ENCODE measurements at places on chromosomes 13 and 19. TPM values are rescaled to one million over a fixed set of nuclear protein-coding genes. Genes with fewer than 3 reads are reported as not detected.

GRCh38 chr19:43735957-43736356 is 18.8 kb downstream of the SMG9 start:
- DNase-seq, result no peak

The CCDC169 gene
- total RNA-seq, result not detected

- DNase-seq, result no peak
Observed at GRCh38 chr13:93480553-93481106, 254.0 kb downstream of the GPC6 start.

DNA sequence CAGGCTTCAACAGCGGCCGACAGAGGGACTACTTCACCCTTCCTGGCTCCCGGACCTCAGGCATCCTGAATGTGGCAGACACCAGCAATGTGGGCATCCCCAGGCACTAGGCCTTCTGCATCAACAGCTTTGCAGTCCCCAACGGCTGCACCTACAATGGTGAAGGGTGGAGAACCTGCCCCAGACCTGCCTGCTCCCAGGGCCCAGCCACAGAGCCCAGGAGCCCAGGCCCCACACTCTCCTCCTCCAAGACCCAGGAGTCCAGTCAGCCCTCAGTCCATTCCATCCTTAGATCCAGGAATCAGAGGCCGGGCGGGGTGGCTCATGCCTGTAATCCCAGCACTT is 34.5 kb downstream of the HPN start:
- no peak for DNase-seq

DNA sequence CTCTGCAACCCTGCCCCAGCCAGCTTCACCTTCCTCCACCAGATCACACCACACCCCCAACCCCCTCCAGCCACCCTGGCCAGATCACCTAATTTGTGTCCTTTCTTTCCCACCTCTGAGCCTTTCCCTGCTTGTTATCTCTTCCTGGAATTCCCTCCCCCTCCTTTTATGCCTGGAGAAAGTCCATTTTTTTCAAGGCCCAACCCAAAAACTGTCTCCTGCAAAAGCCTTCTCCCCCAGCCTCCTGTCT is 5.3 kb upstream of the TLE2 start:
- DNase-seq, result no peak

- no peak for DNase-seq
Observed at GRCh38 chr19:29834991-29835846, 23.4 kb downstream of the CCNE1 start.

The CEACAM21 gene
- 2.6 TPM for total RNA-seq

- DNase-seq, result no peak
Observed at GRCh38 chr13:44565881-44566280, 10.2 kb downstream of the TSC22D1 start.

- DNase-seq, result no peak
Observed at GRCh38 chr13:106295971-106296370, 239.5 kb downstream of the EFNB2 start.

- DNase-seq, result no peak
Observed at GRCh38 chr19:18763674-18764590, 27.2 kb downstream of the COMP start.

The SUGP1 gene
- 43.6 TPM for total RNA-seq

- no peak for DNase-seq
Observed at GRCh38 chr19:54795758-54796157, 7.7 kb upstream of the KIR2DL4 start.

GRCh38 chr13:93343097-93343496 is 116.5 kb downstream of the GPC6 start:
- DNase-seq, result no peak

The HS6ST3 gene
- 8.7 TPM for total RNA-seq

DNA sequence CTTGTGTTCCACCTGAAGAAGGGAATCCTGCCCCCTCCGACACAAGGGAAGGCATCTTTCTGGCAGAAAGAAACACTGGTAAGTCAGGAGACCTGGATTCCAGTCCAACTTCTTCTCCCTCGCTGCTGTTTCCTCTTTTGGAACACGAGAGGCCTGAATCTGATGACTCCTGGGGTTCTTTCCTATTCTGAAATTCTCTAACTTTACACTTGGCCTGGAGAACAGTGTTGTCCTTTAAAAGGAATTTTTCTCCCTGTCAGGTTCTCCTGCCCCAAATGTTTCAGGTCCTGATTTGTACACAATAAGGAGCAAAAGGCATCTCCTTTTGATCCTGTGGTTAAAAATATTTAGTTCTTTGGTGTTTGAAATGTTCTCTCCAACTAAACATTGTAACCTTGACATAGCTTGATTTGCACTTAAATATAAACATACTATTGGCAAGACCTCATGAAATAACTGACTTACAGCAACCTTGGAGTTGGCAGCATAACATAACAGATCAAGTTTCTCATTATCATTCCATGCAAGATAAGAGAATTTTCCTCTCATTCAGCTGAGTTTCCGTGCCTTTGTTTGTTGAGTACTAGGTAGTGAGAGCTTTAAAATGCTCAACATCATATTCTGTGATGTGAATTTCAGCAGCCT is 244.8 kb downstream of the COG6 start:
- no peak for DNase-seq

The PALM gene
- total RNA-seq, result 12.6 TPM

The VWA8 gene
- 36.8 TPM for total RNA-seq

GRCh38 chr19:4393947-4394590 is 6.3 kb downstream of the SH3GL1 start:
- DNase-seq, result no peak

GRCh38 chr19:2333027-2333806 is 4.7 kb downstream of the SPPL2B start:
- DNase-seq, result no peak

The SIAH3 gene
- total RNA-seq, result under 0.01 TPM

DNA sequence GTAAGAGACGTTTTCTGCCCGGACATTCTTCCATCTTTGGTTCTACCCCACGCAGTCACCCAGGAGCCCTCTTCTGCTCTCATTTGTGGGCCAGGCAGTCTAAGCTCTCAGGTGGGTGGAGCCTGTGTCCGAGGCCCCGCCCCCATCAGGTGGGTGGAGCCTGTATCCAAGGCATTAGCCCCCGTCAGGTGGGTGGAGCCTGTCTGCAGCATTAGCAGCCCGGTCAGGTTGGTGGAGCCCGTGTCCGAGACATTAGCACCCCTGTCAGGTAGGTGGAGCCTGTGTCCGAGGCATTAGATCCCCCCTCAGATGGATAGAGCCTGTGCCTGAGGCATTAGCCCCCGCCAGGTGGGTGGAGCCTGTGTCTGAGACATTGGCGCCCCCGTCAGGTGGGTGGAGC is 45.5 kb upstream of the C13orf46 start:
- DNase-seq, result no peak

The C19orf67 gene
- not detected for total RNA-seq
